Activated T-cell treated with anti-CD3 and anti-CD28 coated beads, Interleukin-2, amount 50 U/mL, for 4 hours (primary cell): ENCODE measurements at places on chromosomes 12 and 14. TPM values are rescaled to one million over a fixed set of nuclear protein-coding genes. Genes with fewer than 3 reads are reported as not detected.

Gene GPR137C
- not detected for total RNA-seq

Gene KLHL42
- total RNA-seq = 14.3 TPM

Gene PAPOLA
- 161 TPM for total RNA-seq

DNA sequence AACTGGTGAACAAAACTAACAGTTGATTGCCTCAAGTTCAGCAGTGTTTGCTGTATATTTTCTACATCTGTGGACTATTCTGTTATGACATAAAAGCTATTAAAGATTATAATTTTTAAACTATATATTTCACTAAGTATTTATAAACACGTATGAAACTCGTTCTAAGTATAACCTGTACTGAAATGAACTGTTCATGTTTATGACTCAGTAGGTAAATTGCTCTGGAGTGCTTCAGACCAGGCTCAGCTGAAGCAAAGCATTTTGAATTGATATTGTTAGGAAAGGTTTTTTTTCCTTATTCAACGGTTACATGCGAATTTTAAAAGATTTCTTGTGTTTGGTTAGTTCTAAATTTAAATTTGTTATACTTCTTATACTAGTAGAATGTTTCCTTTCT, 151.3 kb downstream of the RAD51B start:
- no peak for DNase-seq

- peak; percentile 72 for DNase-seq
These were observed 2.7 kb downstream of the CMTM5 start for GRCh38 chr14:23379366-23380196.

DNA sequence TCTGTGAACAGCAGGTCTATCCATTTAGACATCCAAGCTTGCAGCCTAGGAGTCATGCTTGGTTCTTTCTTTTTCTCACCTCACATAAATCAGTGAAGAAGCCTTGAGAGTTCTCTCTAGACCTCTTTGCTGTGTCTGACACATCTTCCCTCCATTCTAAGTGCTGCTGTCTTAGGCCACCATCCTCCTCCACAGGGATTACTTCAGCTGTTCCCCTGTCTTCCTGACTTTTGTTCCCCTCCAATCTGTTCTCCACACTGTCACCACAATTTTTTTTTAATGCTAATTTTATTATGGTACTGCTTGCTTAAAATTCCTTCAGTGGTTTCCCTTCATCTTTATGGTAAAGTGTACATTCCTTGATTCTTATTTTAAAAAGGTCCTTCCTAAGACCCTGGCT, 71.8 kb downstream of the DERA start:
- no peak for DNase-seq

DNA sequence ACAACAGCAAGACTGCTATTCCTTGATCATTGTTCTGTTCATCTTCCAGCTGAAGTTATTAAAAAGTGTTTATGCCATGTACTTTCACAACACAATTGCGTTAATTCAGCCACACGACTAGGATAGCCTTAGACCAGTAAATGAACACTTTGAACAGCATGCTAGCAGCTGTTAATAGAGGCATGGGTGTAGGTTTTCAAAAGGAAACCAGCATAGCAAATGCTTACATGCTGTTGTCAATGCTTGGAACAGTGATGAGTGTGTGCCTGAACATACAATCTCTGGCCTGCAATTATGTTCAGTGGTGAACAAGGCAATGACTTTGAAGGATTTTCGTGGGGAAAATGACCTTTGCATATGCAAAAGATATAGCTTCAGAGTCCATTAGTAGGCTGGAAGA, 127.4 kb upstream of the RBM19 start:
- DNase-seq = no peak

DNA sequence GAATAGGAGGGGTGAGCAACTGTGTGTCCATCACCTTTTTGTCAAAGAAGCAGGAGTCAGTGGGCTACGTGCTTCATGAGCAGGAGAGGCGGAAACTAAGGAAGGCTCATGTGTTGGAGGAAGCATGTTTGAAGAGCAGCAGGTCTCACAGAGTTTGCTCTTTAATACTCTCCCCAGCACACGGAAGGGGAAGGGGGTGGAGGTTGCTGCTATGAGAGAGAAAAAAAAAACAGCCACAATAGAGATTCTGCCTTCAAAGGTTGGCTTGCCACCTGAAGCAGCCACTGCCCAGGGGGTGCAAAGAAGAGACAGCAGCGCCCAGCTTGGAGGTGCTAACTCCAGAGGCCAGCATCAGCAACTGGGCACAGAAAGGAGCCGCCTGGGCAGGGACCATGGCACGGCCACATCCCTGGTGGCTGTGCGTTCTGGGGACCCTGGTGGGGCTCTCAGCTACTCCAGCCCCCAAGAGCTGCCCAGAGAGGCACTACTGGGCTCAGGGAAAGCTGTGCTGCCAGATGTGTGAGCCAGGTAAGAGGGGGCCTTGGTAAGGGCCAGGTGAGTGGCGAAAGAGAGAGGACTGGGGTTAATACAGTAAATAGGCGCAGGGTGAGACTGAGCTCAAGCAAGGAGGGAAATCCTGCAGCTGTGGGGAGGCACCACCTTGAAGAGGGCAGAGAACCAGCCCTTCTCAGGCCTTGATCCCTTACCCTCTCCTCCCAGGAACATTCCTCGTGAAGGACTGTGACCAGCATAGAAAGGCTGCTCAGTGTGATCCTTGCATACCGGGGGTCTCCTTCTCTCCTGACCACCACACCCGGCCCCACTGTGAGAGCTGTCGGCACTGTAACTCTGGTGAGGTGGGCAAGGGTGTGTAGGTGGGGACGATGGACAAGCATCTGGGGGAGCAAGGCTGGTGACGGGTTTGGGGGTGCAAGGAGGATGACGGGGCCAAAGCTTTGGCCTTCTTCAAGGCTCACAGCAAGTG, at the start of gene CD27:
Gene CD27 (plus strand): TSS at position 252 of the 985 bp plus-strand sequence. CDS start 141 bp downstream, at position 393.
- no peak for DNase-seq

- peak; percentile 59 for DNase-seq
These were observed 227.3 kb downstream of the KTN1 start for GRCh38 chr14:55807053-55807880.

DNA sequence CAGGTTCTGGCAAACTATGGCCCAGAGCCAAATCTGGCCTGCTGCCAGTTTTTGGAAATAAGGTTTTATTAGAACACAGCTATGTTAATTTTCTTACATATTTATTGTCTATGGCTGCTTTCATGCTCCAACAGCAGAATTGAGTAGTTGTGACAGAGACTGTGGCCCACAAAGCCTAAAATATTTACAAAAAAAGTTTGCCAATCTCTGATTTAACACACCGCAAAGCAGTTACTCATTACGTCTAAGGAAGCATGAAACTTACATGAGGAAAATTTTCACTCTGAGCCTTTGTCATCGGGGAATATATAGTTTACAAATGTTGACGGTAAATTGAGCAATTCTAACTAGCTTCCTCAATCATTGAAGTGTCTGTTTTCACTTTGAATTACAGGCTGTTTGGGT, 96.5 kb downstream of the UNC79 start:
- DNase-seq = no peak

GRCh38 chr12:27575090-27575761, 51.2 kb downstream of the PPFIBP1 start:
- DNase-seq = no peak

DNA sequence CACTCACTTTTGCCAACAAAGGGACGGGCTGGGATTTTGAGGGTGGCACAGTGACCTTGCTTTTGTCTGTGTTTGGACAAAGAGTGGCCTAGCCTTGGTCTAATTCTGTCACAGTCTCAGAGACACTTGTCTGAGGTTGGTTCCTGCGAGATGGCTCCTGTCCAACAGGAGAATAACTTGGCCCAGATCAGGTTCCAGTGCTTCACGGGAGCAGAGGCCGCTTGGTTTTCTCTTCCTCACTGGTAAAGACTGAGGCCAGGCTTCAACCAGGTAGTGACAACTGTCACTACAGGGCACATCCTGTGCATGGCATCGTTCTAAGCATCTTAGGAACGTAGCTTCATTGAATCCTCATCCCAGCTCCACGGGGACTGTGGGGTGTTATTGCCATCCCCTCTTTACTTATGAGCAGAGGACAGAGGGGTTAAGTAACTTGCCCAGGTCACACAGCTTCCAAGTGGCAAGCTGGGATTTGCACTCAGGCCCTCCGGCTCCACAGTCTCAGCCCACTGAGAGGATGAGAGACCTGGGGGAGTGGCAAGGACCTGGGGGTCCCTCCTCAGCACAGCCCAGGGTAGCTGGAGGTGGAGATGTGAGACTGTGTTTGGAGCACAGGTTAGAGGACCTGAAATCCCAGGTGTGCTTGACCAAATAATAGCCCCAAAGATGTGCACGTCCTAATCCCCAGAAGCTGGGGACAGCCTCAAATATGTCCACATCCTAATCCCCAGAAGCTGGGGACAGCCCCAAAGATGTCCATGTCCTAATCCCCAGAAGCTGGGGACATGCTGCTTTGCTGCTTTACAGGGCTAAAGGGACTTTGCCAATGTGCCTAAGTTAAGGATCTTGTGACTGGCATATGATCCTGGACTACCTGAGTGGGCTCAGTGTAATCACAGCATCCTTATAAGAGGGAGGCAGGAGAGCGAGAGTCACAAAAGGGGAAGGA, 179.2 kb upstream of the RTL1 start:
- no peak for DNase-seq
